ENCODE measurements at places on chromosomes 4 and X. TPM values are rescaled to one million over a fixed set of nuclear protein-coding genes. Genes with fewer than 3 reads are reported as not detected.
A peak's percentile ranks its signal among the peaks of the same experiment; 100 is the strongest.

TRIM61 gene
- not detected for total RNA-seq

DNA sequence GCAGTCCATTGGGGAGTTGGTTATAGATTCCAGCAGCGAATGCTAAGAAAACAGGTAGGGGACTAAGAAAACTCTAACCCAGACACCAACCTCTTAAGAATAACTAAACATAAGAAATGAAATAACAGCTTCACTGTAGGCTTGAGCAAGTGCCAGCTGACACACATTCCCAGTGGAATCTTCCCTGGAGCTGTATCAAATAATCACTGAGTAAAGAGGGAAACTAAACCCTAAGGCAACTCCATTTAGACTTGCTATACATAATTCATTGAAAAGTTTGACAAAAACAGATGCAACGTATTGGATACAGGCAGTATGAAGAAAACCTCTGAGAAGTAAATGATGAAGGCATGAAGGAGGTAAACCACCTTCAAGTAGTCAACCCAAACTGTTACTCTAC, 293.5 kb downstream of the OPHN1 start:
- no peak for DNase-seq

MGARP gene
- not detected for total RNA-seq

MAPK10 gene
- 20.7 TPM for total RNA-seq

DNA sequence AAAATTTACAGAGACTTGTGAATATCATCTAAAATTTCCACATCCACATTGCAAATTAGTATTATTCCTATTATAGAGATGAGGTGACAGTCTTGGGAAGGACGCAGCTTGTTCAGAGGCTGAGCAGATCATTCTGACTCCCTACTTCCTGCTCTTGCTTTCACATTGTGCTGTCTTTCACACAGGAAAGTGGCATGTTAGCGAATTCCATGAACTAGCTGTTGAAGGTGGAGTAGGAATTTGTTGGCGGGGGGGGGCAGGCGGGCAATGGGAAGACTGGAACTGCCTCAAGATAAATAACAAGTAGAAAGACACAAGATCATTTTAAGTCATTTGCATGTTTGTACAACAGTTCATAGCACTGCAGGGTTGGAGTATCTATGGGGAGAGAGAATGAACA, 2.3 kb downstream of the PF4V1 start:
- DNase-seq: no peak

SSX3 gene
- not detected for total RNA-seq

DNA sequence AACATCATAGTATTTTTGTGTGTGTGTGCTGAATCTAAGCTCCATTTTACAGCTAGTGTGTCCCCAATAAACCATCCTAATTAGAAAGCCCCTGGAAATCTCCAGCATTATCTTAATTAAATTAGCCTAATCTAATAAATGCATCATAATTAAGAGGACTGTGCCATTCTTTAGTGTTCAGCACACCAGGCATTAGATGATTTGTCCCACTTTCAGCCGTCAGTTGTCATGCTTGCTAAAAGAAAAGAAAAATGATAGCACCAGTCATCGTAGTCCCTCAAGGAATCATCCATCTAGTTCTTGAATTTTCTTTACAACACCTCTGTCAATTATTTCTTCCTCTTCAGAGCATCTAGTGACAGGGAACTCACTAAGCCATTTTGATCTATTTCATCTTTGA, 155.9 kb downstream of the PALLD start:
- no peak for DNase-seq

GRCh38 chr4:172356016-172356415, 542.8 kb downstream of the GALNTL6 start:
- no peak for DNase-seq

DNA sequence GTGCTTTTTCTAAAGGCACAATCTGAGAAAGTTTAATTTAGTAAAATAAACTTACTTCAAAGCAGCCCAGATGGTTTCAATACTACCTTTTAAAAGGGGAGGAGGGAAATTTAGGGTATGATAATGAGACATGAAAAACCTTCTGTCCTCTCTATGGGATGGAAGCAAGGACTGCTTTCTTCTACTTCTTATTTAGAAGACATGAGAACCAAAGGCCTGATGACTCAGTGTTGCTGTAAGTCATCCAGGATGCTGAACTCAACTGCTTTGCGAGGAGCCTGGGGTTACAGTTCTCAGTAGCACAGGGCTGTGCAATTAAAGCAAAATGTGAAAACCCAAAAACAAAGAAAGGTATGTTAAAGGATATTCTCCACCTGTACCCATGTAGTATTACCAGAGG, 140.8 kb upstream of the EDNRA start:
- DNase-seq: no peak

DNA sequence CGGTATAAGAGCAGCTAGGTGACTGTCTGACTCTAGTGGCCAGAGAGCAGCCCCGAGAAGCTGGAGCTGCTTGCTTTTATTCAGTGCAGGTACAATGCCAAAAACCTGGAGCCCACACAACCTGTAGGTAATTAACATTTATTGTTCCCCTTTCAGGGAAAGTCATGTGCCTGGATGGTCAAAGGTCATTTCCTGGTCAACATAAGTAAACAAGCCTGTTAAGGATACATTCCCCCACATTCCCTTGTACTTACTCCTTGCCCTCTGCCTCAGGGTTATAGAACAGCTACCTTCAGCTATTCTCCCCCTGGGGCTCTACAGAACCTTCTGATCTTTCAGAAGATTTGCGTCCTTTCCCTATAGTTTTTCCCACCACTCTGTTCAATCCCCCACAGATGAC, 253.4 kb downstream of the TMA16 start:
- DNase-seq: no peak

IL3RA gene
- 7.2 TPM for total RNA-seq

TIGD2 gene
- total RNA-seq: 2.0 TPM

- DNase-seq: peak; percentile 35
These were observed 63.2 kb downstream of the CD40LG start for GRCh38 chrX:136711147-136711546.

DNA sequence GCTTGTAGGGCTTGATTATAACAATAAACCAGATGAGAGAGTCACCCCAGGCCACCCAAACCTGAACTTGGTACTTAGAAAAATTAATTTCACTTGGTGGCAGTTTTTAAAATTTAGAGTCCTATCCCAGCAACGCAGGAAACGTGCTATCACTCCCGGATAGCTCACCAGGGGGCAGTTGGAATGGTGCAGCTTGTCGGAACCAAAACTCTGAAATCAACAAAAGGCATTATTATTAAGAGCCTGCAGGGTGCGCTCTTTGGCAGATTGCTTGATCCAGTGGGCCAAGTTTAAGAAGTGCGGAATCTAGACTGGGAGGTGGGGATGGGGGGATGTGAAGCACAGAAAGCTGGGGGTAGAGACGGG, 2.4 kb downstream of the FRAS1 start:
- DNase-seq: peak; percentile 41

CXCR3 gene
- total RNA-seq: not detected

DNA sequence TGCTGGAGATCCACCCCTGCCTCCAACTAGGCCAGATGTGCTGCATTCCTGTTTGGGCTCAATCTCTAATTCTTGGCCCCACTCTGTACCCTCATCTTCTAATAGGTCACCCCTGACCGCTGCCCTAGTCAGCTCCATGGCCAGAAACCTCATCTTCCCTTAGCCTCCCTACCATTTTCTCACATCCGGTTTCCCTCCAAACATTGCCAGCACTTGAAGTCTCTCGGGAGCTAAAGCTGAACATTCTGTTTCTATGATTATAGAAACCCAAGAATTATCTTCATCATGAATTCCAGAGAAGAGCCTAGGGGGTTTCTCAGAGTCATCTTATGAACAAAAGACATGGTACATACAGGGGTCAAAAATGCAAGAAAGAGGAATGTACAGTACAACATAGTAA, 179.7 kb downstream of the AMELX start:
- peak; percentile 8 for DNase-seq

NPY1R gene
- 8.4 TPM for total RNA-seq

DNA sequence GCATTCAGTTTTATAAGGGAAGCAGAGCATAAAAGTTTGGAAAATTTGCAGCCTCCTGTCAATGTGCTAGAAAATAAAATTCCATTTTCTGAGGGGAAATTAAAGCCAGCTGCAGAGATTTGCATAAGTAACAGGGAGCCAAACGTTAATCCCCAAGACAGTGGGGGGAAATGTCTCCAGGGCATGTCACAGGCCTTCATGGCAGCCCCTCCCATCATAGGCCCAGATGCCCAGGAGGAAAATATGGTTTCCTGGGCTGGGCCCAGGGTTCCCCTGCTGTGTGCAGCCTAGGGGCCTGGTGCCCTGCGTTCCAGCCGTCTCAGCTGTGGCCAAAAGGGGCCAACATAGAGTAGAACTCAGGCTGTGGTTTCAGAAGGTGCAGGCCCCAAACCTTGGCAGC, 9.3 kb downstream of the RNF4 start:
- DNase-seq: no peak

SERPINA7 gene
- not detected for total RNA-seq

DNA sequence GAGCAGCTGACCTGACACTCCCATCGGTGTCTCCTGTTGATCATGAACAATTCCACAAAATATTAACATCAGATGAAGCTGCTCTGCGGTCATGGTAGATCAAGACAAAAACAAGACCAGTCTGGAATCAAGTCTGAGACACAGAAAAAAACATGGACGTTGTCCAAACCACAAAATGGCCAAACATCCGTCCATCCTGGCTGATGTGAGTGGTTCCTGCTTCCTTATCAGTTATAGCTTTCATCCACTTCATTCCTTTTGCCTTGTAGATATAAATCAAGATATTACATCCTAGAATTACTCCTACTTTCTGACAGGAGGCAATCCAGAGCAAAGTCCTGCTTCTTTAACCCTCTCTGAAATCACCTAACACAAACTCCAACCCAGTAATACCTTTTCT, 28.8 kb upstream of the PCSK1N start:
- no peak for DNase-seq

GRCh38 chr4:1246901-1247863, 1.7 kb downstream of the CTBP1 start:
- DNase-seq: no peak

LONRF3 gene
- total RNA-seq: 19.0 TPM

Data from tibial nerve (tissue), 4 donors.